CD4-positive, alpha-beta memory T cell (primary cell): ENCODE measurements at places on chromosomes 11 and 22. TPM values are rescaled to one million over a fixed set of nuclear protein-coding genes. Genes with fewer than 3 reads are reported as not detected.

C11orf16 gene
- not detected for total RNA-seq

IFITM10 gene
- 1.8 TPM for total RNA-seq

MMP10 gene
- not detected for total RNA-seq

CCDC89 gene
- total RNA-seq, result 0.22 TPM
